ENCODE measurements at places on chromosomes 5 and 9. TPM values are rescaled to one million over a fixed set of nuclear protein-coding genes. Genes with fewer than 3 reads are reported as not detected.

The TAF11L5 gene
- not detected for total RNA-seq

- no peak for DNase-seq
Observed at GRCh38 chr9:136605988-136606660, 56.6 kb upstream of the EGFL7 start.

- DNase-seq = peak; percentile 20
Observed at GRCh38 chr9:129665389-129665775, at the start of gene PRRX2. Gene PRRX2, plus strand, starts transcription at chr9:129665647. Its CDS starts 221 bp downstream, at chr9:129665868.

The IFNA13 gene
- not detected for total RNA-seq

- DNase-seq = no peak
Observed at GRCh38 chr5:103755974-103756373, 193.4 kb upstream of the NUDT12 start.

The PCDHGB4 gene
- 0.20 TPM for total RNA-seq
